ENCODE measurements at places on chromosomes 5 and 9. TPM values are rescaled to one million over a fixed set of nuclear protein-coding genes. Genes with fewer than 3 reads are reported as not detected.

- DNase-seq: no peak
Measured at GRCh38 chr5:75678155-75678554, 39.1 kb downstream of the POC5 start.

Gene FNIP1
- 116 TPM for total RNA-seq

Gene SLC46A2
- total RNA-seq: under 0.01 TPM

Gene ANKRA2
- 25.3 TPM for total RNA-seq

DNA sequence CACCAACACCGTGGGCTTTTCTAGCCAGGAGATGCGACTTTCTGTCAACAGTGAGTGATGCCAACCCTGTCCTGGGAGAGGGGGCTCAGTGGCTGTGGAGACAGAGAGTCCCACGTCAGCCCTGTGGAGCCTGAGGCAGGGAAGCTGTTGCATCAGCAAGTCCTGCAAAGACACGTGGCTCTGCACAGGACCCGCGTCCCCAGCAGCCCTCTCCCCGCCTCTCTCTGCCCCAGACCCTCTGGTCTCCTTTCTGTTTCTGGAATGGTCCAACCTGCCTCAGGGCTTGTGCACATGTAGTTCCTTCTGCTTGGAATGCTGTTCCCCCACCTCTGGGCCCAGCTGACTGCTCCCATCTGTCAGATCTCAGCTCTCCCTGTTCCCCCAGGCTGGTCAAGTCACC lies 60.4 kb downstream of the HMCN2 start:
- DNase-seq: peak; percentile 72

DNA sequence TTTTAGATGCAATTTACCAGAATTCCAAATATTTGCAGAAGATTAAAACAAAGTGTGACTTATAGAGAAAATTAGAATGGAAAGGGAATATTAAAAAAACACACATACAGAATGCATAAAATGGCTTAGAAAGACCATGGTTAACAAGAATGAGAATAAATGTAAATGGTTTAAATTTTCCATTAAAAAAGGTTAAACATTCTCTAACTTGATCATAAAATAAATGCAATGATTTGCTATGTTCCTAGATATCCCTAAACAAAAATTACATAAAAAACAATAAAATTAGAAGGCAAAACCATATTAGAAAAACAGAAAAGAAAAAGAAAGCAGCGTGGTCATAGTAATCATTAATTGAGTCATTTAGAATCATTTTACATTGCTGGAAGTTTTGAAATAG lies 152.5 kb downstream of the TMEM38B start:
- no peak for DNase-seq

DNA sequence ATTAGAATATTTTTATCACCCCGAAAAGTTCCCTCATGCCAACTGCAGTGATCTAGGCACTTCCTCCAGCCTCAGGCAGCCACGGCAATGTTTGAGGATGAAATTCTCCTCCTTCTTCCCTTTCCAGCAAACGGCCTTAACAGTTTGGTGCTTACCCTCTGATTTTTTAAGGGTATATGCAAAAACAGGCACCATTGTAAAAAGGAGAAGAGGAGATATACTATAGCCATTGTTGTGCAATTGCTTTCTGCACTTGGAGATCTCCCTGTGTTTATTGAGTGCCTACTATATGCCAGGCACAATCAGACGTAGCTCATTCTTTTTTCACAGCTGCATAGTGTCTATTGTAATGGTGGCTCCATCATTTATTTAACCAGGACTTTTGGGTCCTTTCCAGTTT lies 29.4 kb downstream of the GSN start:
- no peak for DNase-seq

Gene LRRC19
- under 0.01 TPM for total RNA-seq

- peak; percentile 86 for DNase-seq
Measured at GRCh38 chr9:109110329-109111021, 9.3 kb downstream of the TMEM245 start.

DNA sequence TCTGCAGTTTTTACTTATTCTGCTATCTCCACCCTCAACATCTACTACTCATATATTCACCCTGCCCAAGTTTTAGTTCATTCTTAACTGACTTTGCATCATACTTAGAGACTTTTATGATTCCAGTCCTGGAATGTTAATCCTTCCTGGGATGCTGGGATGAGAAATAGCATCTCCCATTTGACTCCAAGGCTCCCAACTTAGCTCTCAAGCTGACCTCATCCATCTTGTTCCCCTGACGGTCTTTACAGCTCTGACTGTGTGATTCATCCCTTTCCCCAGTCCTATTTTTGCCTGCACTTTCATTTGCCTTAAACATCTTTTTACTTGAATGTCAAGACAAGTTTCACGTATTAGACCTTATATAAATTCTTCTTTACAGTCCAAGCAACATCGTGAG lies 297.8 kb downstream of the EPB41L4A start:
- peak; percentile 58 for DNase-seq

DNA sequence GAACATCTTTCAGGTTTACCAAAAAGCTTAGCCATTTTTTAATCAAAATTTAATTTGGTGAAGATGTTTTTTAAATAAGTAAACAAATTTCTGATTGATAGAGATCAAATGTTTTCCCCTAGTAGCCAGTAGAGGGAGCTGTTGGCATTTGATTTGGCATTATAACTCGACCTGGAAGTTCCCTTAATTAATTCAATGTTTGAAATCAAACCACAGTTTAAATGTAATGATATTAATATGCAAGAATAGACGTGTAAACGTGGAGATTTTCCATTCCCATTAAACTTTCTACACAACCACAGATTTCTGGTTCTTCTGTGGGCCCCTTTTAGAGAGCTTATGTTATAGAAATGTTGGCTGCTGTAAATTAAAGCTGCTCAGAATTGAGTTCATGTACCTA lies 148.1 kb upstream of the MPDZ start:
- peak; percentile 6 for DNase-seq

GRCh38 chr5:168313596-168314204 lies 22.3 kb downstream of the WWC1 start:
- DNase-seq: no peak

DNA sequence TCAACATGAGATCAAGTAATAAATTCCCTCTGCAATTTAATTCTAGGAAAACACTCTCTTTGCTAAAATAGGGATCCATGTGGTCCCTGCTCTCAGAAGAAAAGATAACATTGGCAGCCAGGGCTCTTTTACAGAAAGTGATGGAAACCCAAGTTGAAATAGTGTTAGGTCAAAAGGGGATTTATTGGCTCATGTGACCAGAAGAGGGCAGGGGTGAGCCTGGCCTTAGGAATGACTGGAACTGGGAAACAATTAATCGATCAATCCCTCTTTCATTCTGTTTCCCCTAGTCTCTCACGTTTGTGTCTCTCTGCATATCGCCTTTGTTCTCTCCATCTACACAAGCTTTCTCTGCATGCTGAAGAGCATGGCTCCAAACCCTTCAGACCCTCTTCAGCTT lies 58.3 kb upstream of the ALDH1B1 start:
- no peak for DNase-seq

DNA sequence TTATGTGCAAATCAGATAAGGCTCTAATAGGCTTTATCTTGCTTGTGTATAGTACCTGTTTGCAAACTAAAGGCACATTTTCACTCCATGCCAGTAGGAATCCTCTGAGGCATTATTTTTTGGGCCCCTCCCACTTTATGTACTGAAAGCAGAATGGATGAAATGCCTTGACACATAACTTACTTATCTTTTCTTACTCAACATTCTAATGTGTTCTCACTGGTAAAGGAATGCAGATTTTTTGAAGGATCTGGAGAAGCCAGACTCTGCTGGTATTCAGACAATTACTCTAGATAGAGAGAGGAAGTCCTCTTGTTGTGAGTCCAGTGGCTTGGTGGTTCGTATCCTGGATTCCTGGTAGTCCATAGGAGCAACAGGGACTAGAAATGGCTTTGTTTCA lies 336.7 kb downstream of the CCDC171 start:
- peak; percentile 72 for DNase-seq
